ENCODE measurements at places on chromosomes 5 and 9.

GRCh38 chr9:126084008-126084407 lies 242.6 kb upstream of the MVB12B start:
- no peak for DNase-seq
- no peak overlapping the region for H3K4me3 ChIP-seq
- H3K36me3 ChIP-seq, result no peaks in the 10 kb centered on the region
- no peaks in the 10 kb centered on the region for H3K27me3 ChIP-seq

DNA sequence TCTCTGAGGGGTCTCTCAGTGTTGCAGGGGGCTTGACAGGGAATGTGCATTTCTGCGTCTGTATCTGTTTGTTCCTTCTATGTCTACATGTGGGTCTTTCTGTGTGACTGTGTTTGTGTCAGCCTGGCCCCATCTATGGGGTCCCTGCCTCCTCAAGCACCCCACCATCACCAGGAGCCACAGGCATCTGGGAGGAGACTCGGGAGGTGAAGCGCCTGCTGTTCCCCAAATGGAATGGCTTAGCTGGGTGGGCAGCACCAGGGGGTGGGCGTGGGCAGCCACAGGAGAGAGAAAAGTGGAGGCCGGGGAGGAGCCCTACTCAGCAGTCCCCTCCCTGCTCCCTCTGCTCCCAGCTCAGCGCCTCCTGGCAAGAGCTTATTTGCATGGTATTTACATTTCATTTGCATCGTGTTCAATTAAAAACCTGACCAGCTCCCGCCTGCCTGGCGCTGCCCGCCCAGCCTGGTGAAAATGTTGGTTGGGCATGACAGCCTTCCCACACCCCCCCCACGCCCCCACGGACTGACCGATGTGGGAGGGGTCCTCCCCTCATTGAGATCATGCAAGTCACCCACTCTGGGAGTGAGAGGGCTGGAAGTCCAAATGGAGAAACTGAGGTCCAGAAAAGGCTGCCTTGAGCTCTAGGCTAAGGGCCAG lies 50.5 kb downstream of the CXXC5 start:
- H3K27ac ChIP-seq, result peak overlapping the region; percentile 85
- H3K4me3 ChIP-seq, result no peak overlapping the region
- H3K27me3 ChIP-seq, result no peaks in the 10 kb centered on the region
- H3K4me1 ChIP-seq, result peaks cover 68% of the 10 kb centered on the region
- DNase-seq, result peak; percentile 80

DNA sequence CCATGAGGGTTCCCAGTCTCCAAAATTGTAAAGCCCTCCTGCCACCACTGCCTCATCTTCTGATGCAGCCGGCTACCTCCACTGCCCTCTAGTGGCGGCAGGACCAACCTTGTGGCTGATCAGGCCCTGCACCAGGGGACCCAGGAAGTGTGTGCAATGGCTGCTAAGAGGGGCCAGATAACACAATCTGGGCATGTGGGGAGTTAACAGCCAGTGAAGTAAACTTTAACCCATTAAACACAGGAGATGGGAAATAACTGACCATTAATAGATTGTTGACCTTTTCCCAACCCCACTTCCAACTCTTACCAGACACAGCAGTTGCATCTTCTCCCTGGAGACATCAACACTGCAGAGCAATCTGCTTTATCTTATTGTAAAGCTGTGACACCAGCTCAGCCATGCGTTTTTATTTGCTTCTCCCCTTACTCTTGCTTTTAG lies 63.3 kb downstream of the FREM1 start:
- H3K4me3 ChIP-seq, result no peak overlapping the region
- H3K27ac ChIP-seq, result no peak overlapping the region
- H3K4me1 ChIP-seq, result no peaks in the 10 kb centered on the region
- no peaks in the 10 kb centered on the region for H3K27me3 ChIP-seq
- peak; percentile 42 for DNase-seq

GRCh38 chr9:122367774-122368460 lies 2.9 kb upstream of the PTGS1 start:
- H3K27ac ChIP-seq, result no peak overlapping the region
- H3K4me3 ChIP-seq, result no peak overlapping the region
- no peaks in the 10 kb centered on the region for H3K36me3 ChIP-seq
- no peak for DNase-seq
- H3K4me1 ChIP-seq, result peaks cover 6% of the 10 kb centered on the region

DNA sequence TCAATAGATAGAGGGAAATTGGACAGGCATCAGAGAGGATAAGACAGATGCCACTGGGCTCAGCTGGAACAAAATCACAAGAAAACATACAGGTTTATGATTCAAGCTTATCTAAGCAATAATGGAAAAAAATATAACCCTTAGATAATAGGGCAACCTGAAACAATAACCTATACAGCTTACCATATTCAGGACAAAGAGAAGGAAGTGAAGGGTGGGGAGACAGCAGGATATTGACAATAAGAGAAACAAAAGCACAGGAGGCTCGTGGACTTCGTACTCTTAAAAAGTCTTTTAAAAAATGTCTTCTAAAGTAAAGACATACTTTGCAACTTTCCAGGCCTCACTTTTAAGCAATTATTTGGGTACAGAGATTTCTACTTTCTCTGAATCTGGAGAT lies 225.3 kb downstream of the NTRK2 start:
- no peak for DNase-seq
- no peaks in the 10 kb centered on the region for H3K27me3 ChIP-seq
- no peak overlapping the region for H3K4me3 ChIP-seq
- H3K36me3 ChIP-seq, result no peaks in the 10 kb centered on the region
- peak overlapping the region; percentile 45 for H3K27ac ChIP-seq

DNA sequence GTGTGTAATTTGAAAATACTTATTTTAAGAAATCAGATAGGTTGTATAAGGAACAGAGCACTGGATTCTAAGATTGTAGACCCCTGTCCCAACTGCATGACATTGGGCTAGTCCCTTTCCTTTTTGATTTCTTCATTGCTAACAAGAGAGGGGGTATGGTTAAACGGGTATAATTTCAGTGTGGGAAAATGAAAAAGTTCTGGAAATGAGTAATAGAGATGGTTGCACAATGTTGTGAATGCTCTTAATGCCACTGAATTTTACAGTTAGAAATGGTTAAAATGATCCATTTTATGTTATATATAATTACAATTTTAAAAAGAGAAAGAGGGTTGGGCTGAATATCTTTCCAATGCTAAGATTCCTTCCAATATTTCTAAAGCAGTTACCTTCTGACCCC lies 103.3 kb upstream of the LHFPL2 start:
- no peaks in the 10 kb centered on the region for H3K36me3 ChIP-seq
- no peaks in the 10 kb centered on the region for H3K4me1 ChIP-seq
- H3K27ac ChIP-seq, result no peak overlapping the region
- H3K4me3 ChIP-seq, result no peak overlapping the region
- no peak for DNase-seq

- H3K36me3 ChIP-seq, result no peaks in the 10 kb centered on the region
- DNase-seq, result peak; percentile 43
- H3K4me3 ChIP-seq, result no peak overlapping the region
- H3K4me1 ChIP-seq, result peaks cover 3% of the 10 kb centered on the region
Observed at GRCh38 chr5:71782771-71783770, 64.0 kb downstream of the CARTPT start.

GRCh38 chr5:74649421-74649973 lies 9.0 kb upstream of the ENC1 start:
- H3K27ac ChIP-seq, result no peak overlapping the region
- no peaks in the 10 kb centered on the region for H3K4me1 ChIP-seq
- no peak for DNase-seq
- no peaks in the 10 kb centered on the region for H3K36me3 ChIP-seq
- no peaks in the 10 kb centered on the region for H3K27me3 ChIP-seq

DNA sequence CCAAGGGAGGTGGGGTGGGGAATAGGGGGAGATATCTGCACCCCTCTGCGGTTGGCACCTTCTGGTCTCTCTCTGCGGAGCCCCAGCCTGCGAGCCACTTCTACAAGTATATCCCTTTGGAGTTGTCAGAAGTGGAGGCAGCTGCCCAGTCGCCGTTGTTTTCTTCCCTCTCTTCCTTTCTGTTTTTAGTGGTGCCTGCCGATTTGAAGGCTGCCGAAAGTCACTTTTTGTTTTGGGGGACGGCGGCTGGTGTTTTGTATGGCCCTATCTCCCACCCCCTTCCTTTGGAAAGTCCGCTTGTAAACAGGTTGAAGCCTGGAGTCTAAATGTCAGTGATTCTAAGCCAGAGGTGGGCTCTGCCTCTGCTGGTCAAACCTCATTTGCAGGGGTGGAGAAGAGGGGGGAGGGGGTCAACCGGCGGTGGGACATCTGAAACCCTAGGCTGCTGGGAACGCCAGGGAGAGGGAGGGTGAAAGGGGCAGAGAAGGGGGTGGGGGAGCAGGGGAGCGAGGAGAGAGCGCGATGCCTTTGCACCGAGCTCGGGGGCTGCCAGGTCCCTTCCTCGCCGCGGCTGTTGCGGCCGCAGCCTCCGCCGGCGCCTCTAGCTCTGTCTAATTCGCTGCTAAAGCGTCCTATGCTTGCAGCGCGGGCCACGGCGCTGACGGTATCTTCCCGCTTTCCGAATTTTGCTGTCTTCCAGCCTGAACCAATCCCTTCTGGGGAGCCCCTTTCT lies at the start of gene FGF10:
TSS of gene FGF10 (minus strand) at position 331 of the 733 bp plus-strand sequence. CDS start 738 bp downstream, outside the sequence.
- peak; percentile 6 for DNase-seq
- H3K36me3 ChIP-seq, result no peaks in the 10 kb centered on the region
- peak within 1 kb of the TSS; percentile 32 for H3K4me3 ChIP-seq

DNA sequence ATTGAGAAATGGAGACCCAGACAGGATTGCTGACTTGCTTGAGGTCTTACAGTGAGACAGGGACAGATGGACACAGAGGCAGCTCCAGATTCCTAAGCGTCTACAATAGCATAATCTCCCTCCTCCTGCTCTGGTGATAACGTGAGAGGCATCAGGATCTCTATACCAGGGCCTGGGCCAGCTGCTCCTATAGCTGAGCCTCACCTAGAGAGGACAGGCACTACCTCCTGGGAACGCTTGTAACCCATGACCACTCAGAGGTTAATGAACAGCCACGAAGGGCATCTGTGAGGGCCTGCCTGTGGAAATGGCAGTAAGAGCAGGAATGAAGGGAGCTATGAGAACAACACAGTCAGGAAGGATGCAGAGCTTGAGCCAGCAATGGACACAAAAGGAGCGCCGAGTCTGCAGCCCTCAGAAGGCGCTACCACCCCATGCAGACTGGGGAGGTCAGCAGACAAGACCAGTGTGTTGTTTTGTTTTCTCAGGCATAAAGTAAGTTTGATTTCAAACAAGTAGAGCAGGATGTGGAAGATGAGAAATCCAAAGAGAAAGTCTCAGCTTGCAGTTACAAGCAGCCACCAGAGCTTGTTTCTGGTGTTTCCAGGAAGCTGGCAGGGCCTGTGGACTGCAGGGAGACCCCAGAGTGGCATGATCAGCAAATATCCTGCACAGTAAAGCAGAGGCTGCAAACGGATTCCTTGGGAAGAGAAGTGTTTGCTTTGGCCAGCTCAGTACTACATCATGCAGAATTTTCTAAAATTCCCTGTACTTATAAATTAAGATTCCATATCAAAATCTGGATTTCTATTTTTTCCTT lies 17.4 kb downstream of the ANKS6 start:
- peak; percentile 90 for DNase-seq
- no peak overlapping the region for H3K4me3 ChIP-seq
- H3K36me3 ChIP-seq, result peaks cover 24% of the 10 kb centered on the region
- H3K27me3 ChIP-seq, result no peaks in the 10 kb centered on the region
- H3K4me1 ChIP-seq, result peaks cover 64% of the 10 kb centered on the region

DNA sequence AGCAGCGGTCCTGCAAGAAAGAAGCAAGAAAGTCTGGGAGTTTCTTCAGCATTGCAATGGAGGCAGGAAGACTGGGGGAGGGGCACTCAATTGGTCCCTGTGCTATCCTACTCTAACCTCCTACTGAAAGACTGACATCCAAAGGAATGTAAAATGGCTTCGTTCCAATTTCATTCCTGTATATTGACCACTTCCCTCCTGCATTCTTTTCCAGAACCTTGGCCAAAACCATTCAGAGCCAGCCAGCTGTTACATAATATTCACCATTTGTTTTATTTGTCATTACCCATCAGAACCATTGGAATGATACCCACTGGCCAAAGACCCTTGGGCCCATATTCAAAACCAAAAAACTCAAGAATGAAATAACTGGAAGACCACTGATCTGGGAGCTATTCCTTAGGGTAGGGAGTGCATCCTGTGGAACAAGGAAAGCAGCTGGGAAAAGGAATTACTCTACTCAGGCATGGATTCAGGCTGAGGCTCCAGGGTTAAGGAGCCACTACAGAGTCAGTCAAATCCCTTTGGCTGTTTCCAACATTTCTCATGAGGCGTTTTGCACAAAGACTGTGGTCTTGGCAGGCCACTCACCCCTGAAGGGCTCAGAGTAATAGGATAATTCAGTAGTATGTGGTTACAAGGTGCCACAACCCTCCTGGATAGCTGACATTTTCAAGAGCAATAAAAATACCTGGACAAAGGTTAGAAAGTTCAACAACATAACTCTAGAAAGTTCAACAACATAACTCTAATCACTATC lies 148.7 kb upstream of the SLC1A3 start:
- peak overlapping the region; percentile 37 for H3K27ac ChIP-seq
- H3K4me1 ChIP-seq, result no peaks in the 10 kb centered on the region
- H3K36me3 ChIP-seq, result no peaks in the 10 kb centered on the region

DNA sequence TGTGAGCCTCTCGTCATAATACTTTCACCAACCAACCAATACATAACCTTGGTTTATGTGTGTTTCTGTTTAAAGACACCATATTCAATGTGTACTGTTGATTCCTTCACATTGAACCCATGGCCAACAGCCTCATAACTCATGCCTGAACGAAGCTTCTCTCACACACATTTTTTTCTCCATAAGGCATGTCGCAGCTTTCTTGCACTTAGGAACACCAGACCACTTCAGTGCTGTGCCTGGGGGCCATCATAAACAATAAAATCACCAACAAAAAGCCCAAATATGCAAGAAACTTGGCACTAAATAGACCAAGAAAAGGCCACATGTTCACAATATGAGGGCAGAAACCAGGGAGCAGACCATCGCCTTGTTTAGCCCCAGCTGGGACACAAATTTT lies 192.2 kb downstream of the ROR2 start:
- no peak overlapping the region for H3K4me3 ChIP-seq
- H3K27me3 ChIP-seq, result no peaks in the 10 kb centered on the region
- no peak overlapping the region for H3K27ac ChIP-seq
- peaks cover 13% of the 10 kb centered on the region for H3K36me3 ChIP-seq

GRCh38 chr5:161306351-161306995 lies 240.1 kb downstream of the GABRB2 start:
- DNase-seq, result no peak
- H3K36me3 ChIP-seq, result no peaks in the 10 kb centered on the region
- no peaks in the 10 kb centered on the region for H3K4me1 ChIP-seq
- no peak overlapping the region for H3K4me3 ChIP-seq
- H3K27me3 ChIP-seq, result no peaks in the 10 kb centered on the region
- no peak overlapping the region for H3K27ac ChIP-seq

DNA sequence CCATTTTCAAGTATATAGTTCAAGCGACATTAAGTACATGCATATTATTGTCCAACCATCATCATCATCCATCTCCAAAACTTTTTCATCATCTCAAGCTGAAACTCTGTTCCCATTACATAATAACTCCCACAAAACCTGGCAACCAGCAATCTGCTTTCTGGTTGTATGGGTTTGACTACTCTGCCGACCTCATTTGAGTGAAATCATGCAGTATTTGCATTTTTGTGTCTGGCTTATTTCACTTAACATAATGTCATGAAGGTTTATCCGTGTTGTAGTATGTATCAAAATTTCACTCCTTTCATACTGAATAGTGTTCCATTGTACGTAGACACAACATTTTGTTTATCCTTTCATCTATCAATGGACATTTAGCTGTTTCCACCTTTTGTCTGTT lies 74.8 kb downstream of the SGCD start:
- H3K27me3 ChIP-seq, result no peaks in the 10 kb centered on the region
- H3K36me3 ChIP-seq, result no peaks in the 10 kb centered on the region
- H3K27ac ChIP-seq, result no peak overlapping the region

Data from large intestine (tissue), 12 donors.